ENCODE measurements at places on chromosomes 1 and 21.

- DNase-seq: no peak
These were observed 794 bp downstream of the NID1 start for GRCh38 chr1:236063919-236064673.

DNA sequence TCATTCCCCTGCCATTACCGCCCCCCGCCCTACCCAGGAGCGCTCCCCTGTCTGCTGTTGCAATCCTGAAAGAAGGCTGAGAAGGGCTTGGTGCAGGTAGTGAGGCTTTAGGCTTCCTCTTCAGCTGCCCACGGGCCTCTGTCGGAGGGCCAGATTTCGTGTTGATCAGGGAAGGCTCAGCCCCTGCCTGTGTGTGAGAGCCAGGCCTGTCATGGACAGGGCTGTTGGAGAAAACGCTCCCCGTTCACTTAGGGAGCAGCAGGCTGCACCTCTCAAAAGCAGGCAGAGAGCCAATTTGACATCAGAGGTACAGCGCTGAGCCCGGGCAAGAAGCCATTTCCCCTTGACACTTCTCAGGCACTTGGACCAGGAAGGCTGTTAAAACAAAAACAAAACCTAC lies 19.0 kb downstream of the TEX35 start:
- DNase-seq: no peak

- DNase-seq: no peak
These were observed 25.3 kb upstream of the SYT6 start for GRCh38 chr1:114178936-114179335.

DNA sequence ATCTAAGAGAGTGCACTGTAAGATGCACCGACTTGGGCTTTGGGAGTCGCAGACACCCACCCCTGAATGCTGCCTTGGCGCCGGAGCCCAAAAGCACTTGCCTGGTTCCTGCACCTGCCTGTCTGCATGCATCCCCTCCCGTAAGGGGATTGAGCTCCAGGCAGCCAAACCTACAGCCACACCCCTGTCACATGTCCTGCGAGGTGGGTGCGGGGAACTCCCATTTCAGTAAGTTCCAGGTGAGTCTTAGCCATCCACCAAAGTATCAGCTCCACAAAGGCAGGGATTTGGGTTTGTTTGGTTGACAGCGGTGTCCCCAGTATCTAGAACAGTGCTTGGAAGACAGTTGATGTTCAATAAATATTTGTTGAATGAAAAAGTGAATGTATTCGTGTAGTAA lies 31.5 kb upstream of the MAP10 start:
- no peak for DNase-seq

- DNase-seq: no peak
These were observed 31.4 kb upstream of the KAZN start for GRCh38 chr1:14567056-14567455.

- DNase-seq: no peak
These were observed 61.3 kb upstream of the KCNE2 start for GRCh38 chr21:34302521-34302920.

GRCh38 chr1:47682198-47682597 lies 244.4 kb downstream of the FOXD2 start:
- no peak for DNase-seq
